ENCODE measurements at places on chromosomes 1 and 21.

DNA sequence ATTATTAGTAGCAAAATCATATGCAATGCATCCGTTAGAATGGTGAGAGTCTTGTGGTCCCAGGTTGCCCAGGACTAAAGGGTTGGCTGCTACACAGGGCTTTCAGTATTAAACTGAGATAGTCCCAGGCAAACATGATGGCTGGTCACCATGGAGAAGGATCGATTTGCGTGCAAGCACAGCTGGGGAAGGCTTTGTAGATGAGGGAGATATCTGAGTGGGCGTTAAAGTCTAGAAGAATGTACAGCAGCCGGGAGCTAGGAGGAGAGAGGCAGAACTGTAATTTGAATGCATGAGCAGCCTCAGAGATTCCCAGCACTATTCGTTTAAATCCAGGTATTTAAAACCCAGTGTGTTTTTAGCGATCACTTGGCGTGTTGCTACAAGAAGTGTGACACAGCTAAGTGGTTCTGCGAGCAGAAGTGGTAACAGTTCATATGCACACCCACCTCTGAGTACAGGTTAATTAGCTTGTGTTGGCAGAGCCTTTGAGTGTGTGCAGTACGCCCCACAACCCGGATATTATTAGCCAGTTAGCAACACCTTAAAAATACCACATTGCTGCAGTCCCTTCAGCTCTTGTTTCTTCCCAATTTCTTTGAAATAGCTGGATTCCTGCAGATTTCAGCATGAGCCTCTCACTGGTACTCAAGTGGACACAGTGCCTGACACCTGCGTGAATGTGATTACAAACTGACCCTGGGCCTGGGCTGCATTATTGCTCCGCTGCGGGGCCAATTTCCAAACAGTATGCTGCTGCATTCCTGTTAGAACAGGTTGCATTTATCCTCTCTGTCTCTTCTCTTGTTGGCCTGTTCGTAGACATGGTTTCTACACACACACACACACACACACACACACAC, 67.2 kb upstream of the SCAF4 start:
- DNase-seq: no peak

DNA sequence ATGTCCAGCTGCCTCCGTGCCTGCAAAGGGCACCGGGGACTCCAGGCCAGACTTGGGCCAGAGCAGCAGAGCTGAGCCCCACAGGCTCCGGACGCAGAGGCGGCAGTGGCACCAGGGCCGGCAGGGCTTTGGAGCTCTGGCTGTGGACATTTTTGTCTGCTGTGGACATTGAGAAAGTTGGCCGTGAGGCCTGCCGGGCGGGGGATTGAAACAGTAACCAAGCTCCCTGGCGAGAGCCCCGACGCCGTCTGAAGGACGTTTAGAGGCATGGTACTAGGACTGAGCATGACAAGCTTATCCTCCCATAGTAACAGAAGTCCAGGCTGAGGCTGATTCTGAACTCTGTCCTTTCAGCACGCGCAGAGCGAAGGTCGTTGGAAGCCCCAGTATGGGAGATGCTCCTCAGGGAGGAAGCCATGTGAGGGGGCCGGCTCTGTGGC, 323.8 kb downstream of the AMY1C start:
- DNase-seq: no peak

DNA sequence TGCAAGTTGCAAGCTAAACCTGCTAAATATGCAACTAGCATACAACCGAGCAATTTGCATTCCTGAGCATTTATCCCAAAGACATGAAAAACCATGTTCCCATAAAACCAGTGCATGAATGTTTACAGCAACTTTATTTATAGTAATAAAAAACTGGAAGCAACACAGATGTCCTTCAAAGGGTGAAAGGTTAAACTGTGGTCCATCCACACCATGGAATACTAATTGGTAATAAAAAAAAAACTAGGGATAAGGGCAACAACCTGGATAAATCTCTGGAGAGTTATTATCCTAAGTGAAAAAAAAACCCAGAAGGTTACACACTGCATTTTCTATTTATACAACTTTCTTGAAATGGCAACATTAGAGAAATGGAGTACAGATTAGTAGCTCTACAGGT, 474.1 kb downstream of the SMYD3 start:
- DNase-seq: no peak

DNA sequence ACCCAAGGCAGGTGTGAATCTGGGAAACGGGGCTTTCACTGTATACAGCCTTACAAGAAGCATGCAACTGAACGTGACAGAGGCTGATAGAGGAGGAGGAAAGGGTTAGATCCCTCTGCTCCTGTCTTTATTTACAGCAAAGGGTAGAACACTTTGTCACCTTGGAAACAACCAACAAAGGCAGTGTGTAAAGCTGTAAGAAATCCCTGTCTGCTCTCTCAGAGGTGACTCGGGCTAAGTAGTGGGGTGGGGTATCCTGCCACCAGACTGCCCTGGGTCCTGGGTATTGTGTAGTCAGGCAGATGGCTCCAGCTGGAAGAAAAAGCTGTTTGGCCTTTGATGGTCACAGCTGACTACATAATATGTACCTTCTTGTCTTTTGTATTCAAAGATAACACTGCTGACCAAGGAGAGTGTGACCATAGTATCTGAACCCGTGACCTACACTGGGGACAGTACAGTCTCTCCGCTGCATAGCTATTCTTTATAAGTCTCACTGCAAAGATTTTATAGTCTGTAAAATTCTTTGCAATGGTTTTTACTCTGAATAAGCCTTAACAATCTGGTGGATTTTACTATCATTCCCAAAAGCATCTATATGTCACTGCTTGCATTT, 22.1 kb upstream of the POU2F1 start:
- DNase-seq: no peak

DNA sequence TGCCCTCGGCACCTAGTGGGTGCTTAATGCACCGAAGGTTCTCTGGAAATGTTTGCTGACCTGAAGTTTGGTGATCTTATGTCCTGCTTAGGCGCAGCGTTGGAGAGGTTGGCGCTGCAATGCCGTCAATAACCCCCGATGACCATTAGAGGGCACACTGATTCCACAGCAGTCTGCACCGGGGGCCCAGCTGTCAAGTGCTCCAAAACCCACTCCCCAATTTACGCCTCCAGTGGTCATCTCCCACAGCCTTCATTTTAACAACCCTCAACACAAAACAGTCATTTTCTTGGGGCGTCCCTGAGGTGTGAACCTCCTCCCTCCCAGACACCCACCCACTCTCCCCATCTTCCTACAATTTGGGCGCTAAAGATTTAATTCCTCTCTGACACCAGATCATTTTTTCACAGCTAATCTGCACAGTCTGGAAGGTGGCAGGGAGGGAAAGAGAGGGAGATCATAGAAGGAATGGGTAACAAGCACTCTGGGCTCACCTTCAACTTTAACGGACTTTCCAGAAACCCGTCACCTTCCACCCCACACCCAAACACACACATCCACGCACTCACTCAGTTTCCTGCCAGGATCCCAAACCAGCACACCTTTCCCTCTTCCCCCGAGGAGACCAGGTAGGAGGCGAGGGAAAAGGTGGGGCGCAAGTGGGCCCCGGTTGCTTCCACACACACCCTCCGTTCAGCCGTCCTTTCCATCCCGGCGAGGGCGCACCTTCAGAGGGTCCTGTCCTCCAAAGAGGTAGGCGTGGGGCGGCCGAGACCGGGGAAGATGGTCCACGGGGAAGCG, 570 bp upstream of the NPR1 start:
- peak; percentile 49 for DNase-seq

- no peak for DNase-seq
Measured at GRCh38 chr1:102174259-102174863, 177.6 kb upstream of the OLFM3 start.

- no peak for DNase-seq
Measured at GRCh38 chr1:213014642-213015041, 1.0 kb downstream of the ANGEL2 start.

DNA sequence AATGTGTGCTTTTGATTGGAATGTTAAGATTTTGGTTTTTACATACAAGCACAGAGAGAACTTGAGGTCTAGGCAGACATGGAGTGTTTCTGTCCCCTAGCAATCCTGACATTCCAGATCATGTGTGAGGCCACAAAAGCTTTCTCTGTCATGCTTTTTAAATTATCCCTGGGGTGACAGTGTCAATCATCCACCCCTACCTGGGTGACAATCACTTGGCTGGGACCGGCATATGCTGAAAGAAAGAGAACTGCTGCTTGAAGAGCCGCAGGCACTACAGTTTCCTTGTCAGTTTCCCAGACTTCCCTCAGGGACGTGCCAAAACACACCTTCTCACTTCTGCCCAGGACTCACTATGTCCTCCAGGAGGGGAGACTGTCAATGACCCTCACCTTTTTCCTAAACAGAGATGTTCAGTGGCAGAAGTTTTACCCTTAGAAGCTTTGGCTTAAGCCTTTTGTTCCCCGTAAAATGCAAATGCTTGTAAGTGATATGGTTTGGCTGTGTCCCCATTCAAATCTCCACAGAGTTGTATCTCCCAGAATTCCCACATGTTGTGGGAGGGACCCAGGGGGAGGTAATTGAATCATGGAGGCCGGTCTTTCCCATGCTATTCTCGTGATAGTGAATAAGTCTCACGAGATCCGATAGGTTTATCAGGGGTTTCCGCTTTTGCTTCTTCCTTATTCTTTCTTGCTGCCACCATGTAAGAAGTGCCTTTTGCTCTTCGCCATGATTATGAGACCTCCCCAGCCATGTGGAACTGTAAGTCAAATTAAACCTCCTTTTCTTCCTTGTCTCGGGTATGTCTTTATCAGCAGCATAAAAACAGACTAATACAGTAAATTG, 217.4 kb downstream of the FGGY start:
- no peak for DNase-seq

DNA sequence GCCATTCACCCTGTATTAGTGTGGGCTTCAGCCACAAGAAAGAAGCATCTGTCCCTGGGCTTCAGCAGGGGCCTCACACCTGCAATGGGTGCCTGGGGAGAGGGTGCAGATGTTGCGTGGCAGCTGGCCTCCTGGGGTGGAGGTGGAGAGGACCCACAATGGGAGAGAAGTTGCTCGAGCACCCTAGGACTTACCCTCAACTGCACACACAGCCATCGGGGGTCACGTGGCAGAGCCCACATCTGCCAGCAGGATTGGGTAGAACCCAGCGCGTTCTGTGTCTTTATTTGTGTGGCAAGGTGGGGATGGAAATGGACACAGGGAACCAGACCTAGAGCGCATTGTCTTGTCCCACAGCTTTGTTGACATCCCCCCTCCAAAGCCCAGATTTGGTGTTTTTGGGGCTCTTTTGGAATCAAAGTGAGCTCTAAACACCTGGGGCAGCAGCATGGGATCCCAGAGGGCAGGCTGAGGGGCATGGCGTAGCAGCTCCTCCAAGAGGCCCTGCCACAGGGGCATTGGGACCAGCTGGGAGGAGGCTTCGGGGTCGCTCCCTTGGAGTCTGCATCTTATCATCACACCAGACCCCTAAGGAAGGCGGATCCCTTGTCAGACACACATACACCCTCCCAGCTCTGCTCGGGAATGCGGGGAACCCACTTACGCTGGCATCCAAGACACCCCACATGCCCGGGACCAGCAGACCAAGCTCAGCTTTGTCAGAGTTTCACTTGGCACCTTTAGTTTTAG, 5.1 kb downstream of the ABCG1 start:
- DNase-seq: no peak

DNA sequence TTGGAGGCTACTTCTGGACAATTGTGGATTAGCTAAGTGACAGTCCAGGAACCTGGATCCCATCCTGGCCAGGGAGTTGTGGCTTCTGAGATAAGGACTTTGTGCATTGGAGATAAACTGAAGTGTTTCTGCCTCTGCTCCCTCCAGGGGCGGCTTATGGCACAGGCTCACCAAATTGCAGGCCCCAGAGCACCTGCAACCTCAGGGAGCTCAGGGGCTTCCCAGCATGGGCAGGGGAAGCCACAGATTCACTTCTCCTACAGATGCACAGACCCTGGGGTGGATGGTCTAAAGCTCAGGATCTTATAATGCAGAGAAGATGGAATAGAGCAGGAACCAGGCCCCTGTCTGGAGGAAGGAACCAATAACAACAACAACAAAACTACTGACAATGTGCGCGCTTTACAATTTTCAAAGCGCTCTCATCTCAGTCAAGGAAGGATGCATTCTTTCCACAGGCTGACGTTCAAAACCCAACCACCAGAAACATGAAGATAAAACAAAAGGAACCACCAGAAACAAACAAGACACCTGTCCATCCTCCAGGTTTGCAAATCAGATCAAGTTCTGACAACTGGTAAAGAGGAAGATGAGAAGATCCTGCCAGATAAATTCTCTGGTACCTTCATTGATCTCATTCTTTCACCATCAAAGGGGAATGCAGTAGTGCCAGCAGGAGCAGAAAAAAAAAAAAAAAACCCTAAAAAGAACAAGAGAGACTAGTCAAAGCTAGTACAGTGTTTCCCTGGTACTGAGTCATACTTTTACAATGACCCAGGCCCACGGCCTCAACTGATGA, 121.0 kb upstream of the IRF2BP2 start:
- DNase-seq: no peak

DNA sequence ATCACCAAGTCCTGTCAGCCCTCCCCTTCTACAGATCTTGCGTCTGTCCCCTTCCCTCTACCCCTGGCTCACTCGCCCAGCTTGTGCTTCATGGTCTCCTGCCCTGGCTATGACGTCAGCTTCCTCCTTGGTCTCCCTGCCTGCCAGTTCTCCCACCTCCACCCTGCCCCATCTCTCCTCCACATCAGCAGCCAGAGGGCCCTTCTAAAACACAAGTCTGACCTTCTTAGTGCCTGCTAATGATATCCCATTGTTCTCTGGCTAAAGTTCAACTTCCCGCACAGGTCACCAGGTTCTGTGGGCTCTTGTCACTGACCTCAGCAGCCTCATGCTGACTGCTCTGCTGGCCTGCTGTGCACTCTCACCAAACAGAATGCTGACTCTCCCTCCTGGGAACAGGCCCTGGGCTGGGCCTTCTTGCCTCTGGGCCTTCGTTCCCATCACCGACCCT, 24.7 kb upstream of the MYCL start:
- no peak for DNase-seq

DNA sequence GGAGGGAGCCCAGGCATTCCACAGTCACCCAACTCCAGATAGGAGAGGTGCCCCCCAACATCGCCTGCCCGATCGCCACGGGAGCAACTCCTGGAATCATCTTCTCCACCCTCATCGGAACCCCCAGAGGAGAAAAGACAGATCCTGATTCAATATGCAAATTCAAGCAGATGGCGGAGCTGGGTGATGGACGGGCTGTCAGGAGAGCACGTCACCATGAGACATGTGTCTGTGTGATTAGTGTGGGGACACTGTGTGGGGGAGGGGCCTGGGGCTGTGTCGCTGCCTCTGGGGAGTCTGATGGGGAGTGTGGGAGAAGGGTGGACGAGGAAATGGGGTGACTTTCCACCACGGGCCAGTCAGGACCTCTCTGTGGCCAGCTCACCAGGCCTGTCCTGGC, 90.2 kb upstream of the CSF3R start:
- DNase-seq: no peak

All from left ventricle myocardium inferior (tissue), 1 donor.